ENCODE measurements at places on chromosomes 12 and 14.

- H3K4me1 ChIP-seq: no peaks in the 10 kb centered on the region
- no peak overlapping the region for H3K4me3 ChIP-seq
- H3K27me3 ChIP-seq: no peaks in the 10 kb centered on the region
- no peak overlapping the region for H3K27ac ChIP-seq
- no peaks in the 10 kb centered on the region for H3K36me3 ChIP-seq
Observed at GRCh38 chr12:30358671-30359070, 337.0 kb downstream of the IPO8 start.

- H3K4me3 ChIP-seq: no peak overlapping the region
- DNase-seq: peak; percentile 53
- H3K4me1 ChIP-seq: peaks cover 10% of the 10 kb centered on the region
- no peaks in the 10 kb centered on the region for H3K36me3 ChIP-seq
- H3K27me3 ChIP-seq: no peaks in the 10 kb centered on the region
- H3K27ac ChIP-seq: no peak overlapping the region
Observed at GRCh38 chr12:1093166-1093751, 102.2 kb downstream of the ERC1 start.

- peak overlapping the region; percentile 42 for H3K4me3 ChIP-seq
- peaks cover 22% of the 10 kb centered on the region for H3K4me1 ChIP-seq
- no peaks in the 10 kb centered on the region for H3K36me3 ChIP-seq
Observed at GRCh38 chr12:76346236-76346635, 2.0 kb downstream of the BBS10 start.

DNA sequence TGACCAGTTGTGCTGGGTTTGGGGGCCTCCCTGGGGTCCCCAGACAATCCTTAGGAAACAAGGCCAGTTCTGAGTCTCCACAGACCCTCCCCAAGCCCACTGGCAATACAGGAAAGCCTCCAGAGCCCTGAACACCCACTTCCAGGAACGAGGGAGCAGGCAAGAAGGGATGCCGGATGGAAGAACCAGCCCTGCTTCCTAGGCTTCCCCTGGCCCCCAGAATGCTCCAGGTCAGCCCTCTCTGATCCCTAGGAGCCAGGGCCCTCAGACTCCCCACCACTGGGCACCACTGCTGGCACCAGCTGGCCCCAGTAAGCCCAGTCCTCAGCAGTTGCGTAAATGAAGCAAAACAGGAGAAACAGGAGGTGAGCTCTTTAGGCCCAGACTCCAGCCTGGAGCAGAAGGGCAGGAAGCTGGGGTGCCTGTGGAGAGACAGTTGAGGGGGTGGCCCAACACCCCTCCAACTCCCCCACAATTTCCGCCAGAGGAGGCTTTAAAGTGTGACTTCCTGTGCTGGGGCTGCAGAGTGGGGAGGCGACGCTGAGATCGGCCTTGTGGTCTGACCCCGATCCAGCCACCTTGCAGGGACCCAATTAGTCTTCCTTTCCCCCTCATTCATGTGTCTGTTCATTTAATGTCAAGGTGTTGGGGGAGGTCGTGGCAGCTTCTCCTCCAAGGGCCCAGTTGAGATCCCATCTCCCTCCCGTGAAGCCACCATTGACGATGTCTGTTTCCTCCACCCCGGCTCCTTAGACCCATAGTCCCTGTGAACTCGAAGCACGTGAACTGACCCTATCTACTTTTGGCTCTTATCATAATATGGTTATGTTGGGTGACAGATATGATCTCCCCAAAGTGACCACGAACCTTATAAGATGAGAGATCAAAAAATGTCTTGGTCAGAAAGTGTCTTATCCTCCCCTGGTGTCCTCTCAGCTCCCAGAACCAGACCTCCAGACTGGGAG is 4.7 kb downstream of the TNFRSF1A start:
- peaks cover 2% of the 10 kb centered on the region for H3K36me3 ChIP-seq
- no peaks in the 10 kb centered on the region for H3K27me3 ChIP-seq
- DNase-seq: no peak
- peak overlapping the region; percentile 97 for H3K27ac ChIP-seq
- peaks cover 15% of the 10 kb centered on the region for H3K4me1 ChIP-seq

DNA sequence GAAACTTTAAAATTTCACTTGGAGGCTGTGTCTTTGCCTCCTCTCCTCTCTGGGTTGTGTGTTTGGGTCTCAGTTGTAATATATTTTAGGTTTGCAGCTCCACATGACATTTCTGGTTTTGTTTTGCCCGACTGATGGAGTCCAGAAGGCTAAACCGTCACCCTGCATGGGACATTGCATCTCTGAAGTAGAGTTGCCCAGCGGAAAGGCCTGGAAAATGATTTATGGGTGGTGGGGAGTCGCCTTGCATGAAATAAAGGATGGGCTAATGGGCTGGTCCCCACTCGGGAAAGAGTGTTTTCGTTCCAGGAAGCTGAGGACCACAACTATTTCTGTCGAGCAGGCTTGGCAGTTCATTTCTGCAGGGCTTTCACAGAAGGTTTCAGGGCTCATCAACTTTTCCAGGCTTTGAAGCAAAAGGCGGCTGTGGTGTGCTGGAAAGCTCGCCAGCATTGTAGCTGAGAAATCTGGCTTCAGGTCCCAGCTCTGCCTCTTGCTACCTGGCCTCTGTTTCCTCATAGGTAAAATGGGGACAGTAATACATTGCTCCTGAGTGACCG is 74.8 kb upstream of the GSC start:
- H3K27me3 ChIP-seq: no peaks in the 10 kb centered on the region
- H3K27ac ChIP-seq: no peak overlapping the region
- DNase-seq: no peak
- H3K4me1 ChIP-seq: no peaks in the 10 kb centered on the region
- H3K36me3 ChIP-seq: no peaks in the 10 kb centered on the region
